Thoracic aorta (tissue), 2 donors: ENCODE measurements at places on chromosomes 2 and 18. TPM values are rescaled to one million over a fixed set of nuclear protein-coding genes. Genes with fewer than 3 reads are reported as not detected.

GRCh38 chr2:229205704-229206103 is 65.4 kb downstream of the PID1 start:
- no peak overlapping the region for H3K27ac ChIP-seq
- H3K4me1 ChIP-seq = peaks cover 24% of the 10 kb centered on the region
- no peak overlapping the region for H3K4me3 ChIP-seq
- no peaks in the 10 kb centered on the region for H3K27me3 ChIP-seq
- no peaks in the 10 kb centered on the region for H3K36me3 ChIP-seq
- DNase-seq = no peak

DNA sequence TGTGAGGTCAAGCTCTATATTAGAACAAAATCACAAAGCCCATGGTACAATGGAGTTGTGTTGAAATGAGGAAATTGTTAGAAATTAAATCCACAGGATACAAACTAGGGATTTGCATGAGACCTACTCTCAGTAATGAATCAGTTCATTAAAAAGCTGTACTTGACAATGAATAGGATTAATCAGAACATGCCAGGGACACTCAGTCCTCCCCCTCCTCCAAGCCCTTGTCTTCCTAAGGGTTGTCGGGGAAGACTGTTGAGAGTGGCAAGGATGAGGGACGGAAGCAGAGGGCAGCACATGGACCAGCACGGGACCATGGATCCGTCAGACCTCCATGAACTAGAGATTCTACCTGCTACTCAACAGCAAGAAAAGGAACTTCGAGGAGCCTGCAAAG is 39.8 kb downstream of the SPRED2 start:
- H3K36me3 ChIP-seq = no peaks in the 10 kb centered on the region
- no peak overlapping the region for H3K4me3 ChIP-seq
- no peaks in the 10 kb centered on the region for H3K27me3 ChIP-seq
- DNase-seq = no peak
- H3K4me1 ChIP-seq = peaks cover 11% of the 10 kb centered on the region
- no peak overlapping the region for H3K27ac ChIP-seq

- H3K36me3 ChIP-seq = no peaks in the 10 kb centered on the region
- no peaks in the 10 kb centered on the region for H3K4me1 ChIP-seq
- no peak for DNase-seq
- no peak overlapping the region for H3K4me3 ChIP-seq
Measured at GRCh38 chr2:34254272-34254878, 655.3 kb upstream of the FAM98A start.

DNA sequence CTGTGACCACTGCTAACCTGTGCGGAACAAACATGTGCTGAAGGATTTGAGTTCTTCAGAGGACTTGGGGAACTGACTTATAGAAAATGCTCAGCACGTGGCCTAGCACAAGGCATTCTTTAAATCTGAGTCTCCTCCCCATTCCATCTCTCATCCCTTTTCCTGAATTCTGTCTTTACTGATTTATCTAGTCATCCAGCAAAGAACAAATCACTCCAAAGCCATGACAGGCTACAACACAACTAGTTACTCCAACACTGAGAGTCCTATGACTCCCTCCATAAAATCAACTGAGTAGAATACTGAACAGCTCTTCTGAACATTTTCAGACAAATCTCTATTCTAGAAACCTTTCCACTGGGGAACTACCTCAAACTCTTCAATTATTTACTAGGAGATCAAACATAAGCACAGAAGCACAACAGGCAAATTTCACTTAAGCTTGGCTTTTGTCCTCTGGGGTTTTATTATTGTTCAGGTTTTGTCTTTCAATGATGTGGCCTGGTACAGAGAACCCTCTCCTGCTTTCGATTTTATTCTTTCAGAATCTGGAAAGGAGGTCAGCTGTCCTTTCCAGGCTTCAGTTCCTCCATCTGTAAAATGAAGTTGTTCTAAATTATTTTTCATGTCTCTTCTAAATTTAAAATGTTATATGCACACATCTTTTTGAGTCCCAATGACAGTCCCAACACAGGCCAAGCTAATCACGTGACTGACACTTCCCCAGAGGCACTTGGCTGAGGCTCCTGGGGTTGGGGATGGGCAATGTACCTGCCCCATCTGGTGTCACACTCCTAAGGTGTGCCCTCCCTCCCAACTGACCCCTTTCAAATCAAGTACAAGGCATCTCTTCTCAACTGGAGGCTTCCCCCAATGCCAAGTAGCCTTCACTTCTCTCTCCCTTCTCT is 31.8 kb downstream of the RNU4ATAC start:
- peaks cover 54% of the 10 kb centered on the region for H3K4me1 ChIP-seq
- H3K27me3 ChIP-seq = no peaks in the 10 kb centered on the region
- no peak for DNase-seq

GRCh38 chr18:45843019-45843418 is 17.5 kb downstream of the SIGLEC15 start:
- no peaks in the 10 kb centered on the region for H3K36me3 ChIP-seq
- H3K4me1 ChIP-seq = peaks cover 12% of the 10 kb centered on the region

GRCh38 chr18:76518123-76518859 is 23.2 kb upstream of the ZNF516 start:
- no peaks in the 10 kb centered on the region for H3K27me3 ChIP-seq
- peak overlapping the region; percentile 39 for H3K4me3 ChIP-seq
- DNase-seq = no peak

DNA sequence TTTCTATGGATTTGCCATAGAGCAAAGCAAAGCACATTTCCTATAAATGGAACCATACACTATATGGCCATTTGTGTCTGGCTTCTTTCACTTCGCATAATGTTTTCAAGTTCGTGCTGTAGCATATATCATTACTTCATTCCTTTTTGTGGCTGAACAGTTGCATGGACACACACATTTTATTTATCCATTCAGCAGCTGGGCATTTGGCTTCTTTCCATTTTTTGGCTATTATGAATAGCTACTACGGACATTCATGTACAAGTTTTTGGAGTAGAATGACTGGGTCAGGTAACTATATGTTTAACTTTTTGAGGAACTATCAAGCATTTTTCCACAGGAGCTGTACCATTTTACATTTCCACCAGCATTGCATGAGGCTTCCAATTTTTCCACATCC is 10.7 kb upstream of the SELENOI start:
- DNase-seq = no peak
- H3K27ac ChIP-seq = no peak overlapping the region
- H3K36me3 ChIP-seq = no peaks in the 10 kb centered on the region
- no peaks in the 10 kb centered on the region for H3K27me3 ChIP-seq
- H3K4me1 ChIP-seq = no peaks in the 10 kb centered on the region
- H3K4me3 ChIP-seq = no peak overlapping the region

RTP5 gene
- total RNA-seq = not detected

CEP192 gene
- total RNA-seq = 20.1 TPM

SANBR gene
- 14.2 TPM for total RNA-seq

GREB1 gene
- 2.4 TPM for total RNA-seq
